ENCODE measurements at places on chromosomes 1 and 21.
A peak's percentile ranks its signal among the peaks of the same experiment; 100 is the strongest.

DNA sequence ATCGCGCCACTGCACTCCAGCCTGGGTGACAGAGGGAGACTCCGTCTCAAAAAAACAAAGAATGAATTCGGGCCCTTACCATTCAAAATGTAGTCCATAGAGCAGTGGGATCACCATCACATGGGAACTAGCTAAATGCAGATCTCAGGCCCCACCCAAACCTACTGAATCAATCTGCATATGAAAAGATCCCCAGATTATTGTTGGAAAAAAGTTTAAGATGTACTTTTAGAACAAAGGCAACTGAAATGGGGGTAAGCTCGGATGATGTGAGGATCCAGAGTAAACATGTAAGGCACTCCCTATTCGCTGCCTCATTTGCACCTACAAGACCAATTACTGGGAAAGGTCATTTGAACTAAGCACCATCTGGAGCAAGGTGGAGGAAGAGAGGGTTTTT is 803 bp upstream of the FLAD1 start:
- no peak for DNase-seq

DNA sequence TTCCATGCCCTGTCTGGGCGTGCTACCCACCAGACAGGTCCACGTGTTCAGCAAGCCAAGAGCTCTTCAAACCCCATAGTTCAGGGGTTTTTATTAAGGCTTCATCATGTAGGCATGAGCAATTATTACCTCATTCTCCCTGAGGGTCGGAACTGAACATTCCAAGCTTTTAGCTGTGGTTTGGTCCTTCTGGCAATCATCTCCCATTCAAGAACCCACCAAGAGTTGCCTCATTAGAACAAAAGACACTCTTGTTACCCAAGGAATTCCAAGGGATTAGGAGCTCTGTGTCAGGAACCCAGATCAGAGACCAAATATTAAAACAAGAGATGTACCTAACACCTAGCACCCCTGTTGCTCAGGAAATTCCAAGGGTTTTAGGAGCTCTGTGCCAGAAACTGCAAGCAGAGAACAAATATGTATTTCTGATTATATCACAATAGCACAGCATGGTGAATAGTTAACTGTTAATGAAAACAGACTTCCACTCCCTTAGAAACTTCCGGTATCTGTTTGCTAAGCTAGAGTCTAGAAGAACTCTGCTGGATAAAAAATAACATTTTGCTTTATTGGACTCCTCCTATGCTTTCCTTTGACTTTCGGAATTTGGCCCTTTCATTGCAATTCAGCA is 201.2 kb upstream of the L1TD1 start:
- no peak for DNase-seq

DNA sequence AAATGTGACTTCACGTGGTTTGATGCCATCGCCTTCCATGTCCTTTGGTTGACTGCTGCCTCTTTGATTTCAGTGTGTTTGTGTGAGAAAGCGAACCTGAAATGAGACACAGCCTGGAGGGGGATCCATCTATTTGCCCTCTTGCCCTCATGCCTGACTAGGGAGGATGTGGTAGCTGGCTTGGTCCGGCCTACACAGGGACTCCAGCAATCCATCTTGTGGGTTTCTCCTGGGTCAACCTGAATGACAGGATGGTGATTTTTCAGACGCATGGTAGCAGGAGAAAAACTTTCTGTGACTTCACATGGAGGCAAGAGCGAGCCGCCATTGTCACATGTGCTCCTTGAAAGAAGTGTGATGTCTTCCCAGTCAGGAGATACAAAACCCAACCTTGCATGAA is 117.9 kb upstream of the DNAH14 start:
- DNase-seq = no peak

- peak; percentile 64 for DNase-seq
Observed at GRCh38 chr1:67005068-67005467, 48.9 kb downstream of the SLC35D1 start.

GRCh38 chr1:41487126-41488039 is 2.9 kb upstream of the EDN2 start:
- DNase-seq = no peak

- no peak for DNase-seq
Observed at GRCh38 chr1:235806123-235806522, 60.6 kb downstream of the LYST start.

DNA sequence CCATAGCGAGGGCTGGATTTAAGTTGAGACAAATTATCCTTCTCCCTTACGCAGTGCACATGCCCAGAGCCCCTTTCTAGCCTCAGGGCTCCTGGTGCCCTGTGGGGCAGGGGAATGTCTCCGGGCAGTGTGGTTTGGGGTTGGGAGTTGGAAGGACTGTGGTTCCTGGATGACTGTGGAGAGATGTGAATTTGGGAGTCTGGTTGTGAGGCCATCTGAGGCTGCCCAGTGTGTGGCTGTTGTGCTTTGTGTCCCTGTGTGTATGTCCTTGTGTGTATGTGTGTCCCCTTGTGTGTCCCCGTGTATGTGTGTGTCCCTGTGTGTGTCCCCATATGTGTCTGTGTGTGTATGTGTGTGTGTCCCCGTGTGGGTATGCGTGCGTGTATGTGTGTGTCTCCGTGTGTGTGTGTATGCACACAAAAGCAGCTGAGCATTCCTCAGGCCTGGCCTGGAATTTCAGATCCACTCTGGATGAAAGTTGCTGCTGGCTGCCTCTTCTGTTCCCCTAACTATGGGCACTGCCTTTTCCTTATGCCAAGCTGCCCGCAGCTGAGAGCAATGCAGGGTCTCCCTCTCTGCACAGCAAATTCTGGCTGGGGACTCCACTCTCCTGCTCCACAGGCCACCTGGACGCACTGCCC is 65.4 kb downstream of the UBIAD1 start:
- no peak for DNase-seq

Measured in SHP77 (cell line).